RPMI7951 (cell line): ENCODE measurements at places on chromosomes 5 and 9.

GRCh38 chr9:123640792-123641222 is 284.8 kb downstream of the CRB2 start:
- no peak for DNase-seq

GRCh38 chr5:110048491-110048890 is 358.8 kb downstream of the MAN2A1 start:
- DNase-seq: no peak

DNA sequence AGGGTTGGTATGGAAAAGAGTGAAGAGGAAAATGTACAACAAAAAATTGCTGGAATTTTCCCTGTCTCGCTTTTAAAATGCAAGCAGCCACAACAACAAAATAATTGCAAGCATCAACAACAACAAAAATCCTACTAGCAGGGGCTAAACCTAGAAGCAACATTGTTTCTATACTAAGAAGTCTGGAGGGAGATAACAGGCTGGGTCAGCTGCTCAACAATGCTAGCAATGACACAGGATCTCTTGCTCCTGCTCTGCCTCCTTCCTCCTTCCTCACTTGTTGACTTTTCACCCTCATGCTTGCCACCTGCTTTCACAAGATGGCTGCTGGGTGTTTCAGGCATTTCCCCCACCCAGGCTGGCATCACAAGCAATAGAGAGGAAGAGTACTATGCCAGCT is 7.6 kb upstream of the AOPEP start:
- DNase-seq: no peak

GRCh38 chr5:108467563-108467962 is 85.7 kb upstream of the FBXL17 start:
- no peak for DNase-seq

DNA sequence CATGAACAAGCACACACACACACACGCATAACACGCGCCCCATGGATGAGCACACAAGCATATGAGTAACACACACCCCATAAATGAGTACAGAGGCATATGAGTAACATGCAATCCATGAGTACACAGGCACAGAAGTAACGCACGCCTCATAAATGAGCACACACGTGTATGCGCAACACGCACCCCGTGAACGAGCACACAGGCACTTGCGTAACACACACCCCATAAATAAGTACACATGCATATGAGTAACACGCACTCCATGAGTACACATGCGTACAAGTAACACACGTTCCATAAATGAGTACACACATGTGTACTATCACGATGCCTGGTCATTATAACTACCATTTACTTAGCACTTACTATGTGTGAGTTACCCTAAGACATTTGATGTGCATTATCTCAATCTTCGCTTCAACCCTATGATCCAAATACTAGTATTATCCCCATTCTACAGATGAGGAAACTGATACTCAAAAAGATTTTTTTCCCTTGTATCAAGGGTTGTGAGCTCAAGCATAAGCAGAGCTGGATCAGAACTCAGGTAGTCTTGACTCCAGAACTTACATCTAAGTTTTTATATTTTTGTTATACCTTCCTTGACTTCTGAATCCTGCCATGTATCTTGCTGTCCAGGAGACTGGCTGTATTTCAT is 7.7 kb downstream of the MED27 start:
- no peak for DNase-seq

- DNase-seq: no peak
Observed at GRCh38 chr5:180598797-180599589, 7.7 kb upstream of the SCGB3A1 start.

GRCh38 chr9:117815315-117815714 is 111.1 kb downstream of the TLR4 start:
- DNase-seq: no peak

- DNase-seq: no peak
Observed at GRCh38 chr5:86465052-86465838, 152.5 kb upstream of the COX7C start.

GRCh38 chr9:13728131-13728530 is 448.6 kb upstream of the MPDZ start:
- DNase-seq: no peak

- no peak for DNase-seq
Observed at GRCh38 chr5:107594253-107595045, 76.3 kb downstream of the EFNA5 start.

- no peak for DNase-seq
Observed at GRCh38 chr5:169740435-169740834, 103.4 kb downstream of the DOCK2 start.

GRCh38 chr5:180286-180918 is 10.9 kb upstream of the LRRC14B start:
- peak; percentile 59 for DNase-seq

GRCh38 chr9:34547960-34548611 is 25.3 kb upstream of the ENHO start:
- peak; percentile 49 for DNase-seq

DNA sequence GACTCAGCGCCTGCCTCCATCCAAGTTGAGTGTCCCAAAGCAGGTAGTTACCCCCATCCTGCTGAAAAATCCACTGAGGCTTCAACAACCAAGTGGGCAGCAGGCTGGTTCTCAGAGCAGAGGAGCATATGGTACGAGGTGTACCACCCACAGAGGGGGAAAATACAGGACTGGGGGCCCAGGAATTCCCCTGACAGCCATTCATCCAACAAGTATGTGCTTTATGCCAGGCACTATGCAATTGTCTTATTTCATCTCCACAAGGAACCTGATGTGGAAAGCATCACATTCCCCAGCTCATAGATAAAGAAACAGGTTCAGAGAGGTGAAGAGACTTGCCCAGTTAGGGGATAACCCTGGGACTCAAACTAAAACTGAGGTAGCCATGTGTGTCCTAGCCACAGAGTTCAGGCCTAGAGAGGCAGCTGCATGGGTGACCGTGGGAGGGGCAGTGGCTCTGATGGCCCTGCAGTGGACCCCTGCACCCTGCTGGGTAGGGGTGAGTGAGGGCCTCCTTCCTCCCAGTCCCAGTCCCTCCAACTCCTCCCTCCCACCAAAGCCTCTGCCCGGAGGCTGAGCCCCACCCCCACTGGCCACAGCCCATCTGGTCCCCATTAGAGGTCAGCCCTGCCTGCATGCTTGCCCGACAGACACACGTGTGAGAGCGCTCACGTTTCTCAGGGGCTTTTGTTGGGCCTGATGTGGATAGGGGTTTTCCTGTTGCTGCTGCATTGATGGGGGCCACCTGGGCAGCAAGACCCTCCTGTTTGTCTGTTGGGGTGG is 11.5 kb downstream of the PDLIM4 start:
- DNase-seq: peak; percentile 92

DNA sequence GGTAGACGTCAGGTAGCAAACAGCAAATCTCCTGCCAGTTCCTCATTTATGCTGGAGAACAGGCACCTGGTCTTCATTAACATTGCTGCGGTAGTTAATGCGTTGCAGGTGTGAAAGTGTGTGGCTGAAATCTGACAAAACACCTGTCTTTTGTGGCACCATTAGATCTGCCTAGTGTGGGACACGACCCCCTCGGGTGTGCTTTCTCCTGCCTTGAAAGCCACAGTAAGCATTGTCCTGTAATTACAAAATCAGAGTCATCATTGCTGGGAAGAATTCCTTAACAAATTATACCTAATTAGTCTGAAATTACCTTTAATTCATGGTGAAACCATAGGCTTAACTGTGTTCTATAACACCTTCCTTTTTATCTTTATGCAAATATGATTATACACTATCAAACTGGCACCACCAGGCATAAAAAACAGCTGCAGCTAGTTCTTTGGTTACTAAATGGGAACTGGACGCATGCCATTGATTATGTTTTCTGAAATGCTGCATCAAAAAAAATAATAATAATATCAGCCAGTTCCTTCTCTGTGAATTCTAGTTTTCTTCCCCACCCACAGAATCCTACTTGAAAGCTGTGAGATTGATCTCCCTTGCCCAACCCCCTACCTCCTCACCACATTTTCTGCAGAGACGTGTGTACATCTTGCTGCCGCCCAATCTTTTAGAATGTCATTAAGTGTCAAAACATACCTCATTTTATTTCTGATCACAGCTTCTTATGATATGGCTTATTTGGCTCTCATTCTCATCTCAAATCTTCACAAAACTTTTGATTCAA is 374.0 kb downstream of the NFIB start:
- no peak for DNase-seq

- DNase-seq: peak; percentile 6
Observed at GRCh38 chr5:84228266-84228665, 156.4 kb downstream of the EDIL3 start.

DNA sequence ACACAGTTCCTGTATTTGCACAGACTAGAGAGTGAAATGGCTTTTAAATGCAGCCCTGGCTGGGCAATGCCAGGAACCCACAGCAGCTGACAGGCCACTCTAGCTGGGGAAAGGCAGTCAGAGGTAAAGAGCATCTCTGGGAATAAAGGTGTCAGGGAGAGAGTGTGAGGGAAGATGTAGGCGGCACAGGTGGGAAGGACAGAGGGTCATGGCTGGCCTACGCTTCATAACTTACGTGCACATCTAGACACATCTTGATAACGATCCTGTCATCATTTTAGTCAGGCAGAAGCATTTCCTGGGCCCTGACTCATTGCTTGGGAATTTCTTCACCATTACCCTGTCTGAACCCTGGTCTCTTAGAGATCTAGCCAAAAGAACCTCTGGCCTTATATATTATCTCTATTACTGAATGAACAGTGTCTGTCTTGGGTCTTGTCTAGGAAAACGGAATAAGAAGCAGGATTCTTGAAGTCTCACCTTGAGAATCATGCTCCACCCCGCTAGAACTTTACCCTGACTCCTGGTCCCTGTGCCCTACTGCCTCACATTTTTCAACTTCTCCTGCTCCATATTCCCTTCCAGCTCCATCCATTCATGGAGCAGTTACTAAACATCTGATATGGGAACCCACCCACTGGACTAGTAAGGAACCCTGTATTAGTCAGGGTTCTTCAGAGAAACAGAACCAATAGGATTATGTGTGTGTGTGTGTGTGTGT is 106.4 kb upstream of the ELL2 start:
- DNase-seq: peak; percentile 89

DNA sequence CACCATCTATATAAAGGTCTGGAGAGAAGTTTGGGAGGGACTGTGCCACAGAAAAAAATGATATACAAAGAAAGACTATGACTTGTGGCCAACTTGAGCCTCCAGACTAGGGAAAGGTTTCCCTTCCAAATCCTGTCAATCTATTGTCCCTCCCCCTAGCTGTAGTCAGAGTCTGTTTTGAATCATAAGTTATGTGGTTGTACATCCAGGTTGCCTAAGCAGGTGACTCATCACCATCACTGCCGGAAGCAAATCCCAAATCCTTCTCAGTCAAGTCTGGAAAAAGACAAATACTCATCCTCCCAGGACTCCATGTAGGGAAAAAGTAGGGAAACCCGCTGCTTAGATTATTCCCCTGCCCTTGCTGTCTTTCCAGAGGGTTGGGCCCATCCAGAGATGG is 235.7 kb downstream of the CDK5RAP2 start:
- peak; percentile 90 for DNase-seq

DNA sequence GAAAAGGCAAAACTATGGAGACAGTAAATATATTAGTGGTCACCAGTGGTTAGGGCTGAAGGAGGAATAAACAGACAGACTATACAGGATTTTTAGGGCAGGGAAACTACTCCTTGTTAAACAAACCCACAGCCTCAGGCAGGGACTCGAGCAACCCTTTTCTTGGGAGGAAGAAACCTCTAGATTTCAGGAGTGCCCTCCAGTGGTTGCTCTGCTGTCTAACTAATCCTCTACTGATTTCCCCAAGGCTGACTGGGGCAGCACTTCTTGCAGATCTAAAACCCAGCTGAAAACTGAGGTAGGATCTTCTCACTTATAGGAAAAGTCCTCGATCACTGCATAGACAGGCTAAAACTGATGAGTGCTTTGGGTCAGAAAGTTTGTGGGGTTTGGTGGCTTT is 176.8 kb downstream of the ISOC1 start:
- no peak for DNase-seq

DNA sequence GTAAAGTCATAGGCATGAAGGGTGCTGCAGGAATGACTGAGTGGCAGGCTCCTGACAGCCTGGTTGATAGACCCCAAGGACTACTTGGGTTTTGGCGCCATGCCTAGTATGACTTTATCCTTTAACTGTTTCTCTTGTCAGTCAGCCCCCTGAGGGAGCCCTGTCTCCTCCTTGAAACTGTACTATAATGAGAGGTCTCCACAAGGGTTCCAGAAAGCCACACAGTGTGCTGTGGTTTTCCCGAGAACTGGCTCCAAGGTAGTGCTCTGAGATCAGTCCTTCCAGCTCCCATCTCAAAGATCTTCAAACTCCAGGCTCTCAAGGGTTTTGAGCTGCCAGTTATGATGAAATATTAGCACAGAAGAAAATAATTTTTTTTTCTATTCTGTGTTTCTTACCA is 26.7 kb upstream of the TNC start:
- peak; percentile 33 for DNase-seq

DNA sequence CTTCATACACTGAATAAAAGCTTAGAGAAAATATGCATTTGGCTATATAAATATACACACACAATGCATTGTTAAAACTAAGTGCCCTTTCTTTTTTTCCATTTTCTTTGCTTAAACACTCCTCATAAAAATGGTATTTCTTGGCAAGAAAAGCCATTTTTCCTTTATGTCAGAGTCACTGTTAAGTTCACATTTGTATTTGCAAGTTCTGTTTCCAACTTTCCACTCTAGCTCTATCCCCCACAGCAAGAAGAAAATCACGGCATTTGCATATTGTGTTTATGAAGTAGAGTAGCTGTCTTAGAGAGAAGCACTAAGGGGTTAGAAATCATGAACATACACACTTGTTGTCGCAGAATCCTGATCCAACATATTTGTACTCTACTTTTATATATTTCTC is 662.1 kb upstream of the MEF2C start:
- no peak for DNase-seq

DNA sequence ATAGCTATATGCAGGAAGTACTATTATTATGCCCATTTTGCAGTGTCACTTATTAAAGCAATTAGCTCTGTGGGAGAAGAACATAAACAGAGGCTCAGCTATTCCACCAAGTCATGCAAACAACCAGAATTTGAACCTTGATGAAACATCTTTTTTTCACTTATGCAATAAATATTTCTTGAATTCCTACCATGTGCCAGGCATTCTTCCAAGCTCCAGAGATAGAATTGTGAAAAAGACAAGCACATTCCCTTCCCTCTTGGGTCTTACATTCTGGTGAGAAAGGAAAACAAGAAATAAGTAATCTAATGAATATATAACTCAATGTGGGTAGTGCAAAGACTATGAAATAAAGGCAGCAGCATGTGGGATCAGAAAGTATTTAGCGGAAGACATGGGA is 32.1 kb upstream of the ADRB2 start:
- DNase-seq: no peak

GRCh38 chr5:17070647-17071046 is 134.6 kb upstream of the MYO10 start:
- no peak for DNase-seq

DNA sequence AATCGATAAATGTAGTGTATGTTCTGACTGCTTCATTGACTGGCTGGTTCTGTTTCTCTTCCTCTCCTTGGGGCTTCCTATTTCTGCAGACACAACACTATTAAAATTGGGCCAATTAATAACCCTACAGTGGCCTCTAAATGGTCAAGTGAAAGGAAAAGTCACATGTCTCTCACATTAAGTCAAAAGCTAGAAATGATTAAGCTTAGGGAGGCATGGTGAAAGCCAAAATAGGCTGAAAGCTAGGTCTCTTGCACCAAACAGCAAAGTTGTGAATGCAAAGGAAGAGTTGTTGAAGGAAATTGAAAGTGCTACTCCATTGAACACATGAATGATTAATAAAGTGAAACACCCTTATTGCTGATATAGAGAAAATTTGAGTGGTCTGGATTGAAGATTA is 58.2 kb downstream of the CCNH start:
- no peak for DNase-seq

GRCh38 chr5:172319708-172320441 is 36.3 kb upstream of the UBTD2 start:
- DNase-seq: peak; percentile 37
